ENCODE measurements at places on chromosomes 1 and 21.

DNA sequence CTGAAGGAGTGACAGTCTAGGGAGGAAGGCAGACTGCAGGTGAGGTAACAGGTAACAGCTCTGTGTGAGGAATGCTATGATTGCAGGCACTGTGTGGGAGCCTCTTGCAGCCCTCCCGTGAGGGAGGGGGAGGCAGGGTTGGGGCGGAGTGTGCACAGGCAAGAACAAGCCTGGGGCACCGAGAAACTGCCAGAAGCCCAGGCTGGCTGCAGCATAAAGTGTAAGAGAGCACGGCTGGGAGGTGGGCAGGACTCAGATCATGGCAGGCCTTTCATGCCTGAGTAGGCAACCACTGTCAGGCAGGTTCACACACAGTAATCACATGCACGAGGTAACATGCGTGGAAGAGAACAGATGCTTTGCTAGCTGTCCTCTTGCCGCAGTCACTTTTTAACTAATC lies 11.3 kb upstream of the RHEX start:
- peak; percentile 96 for DNase-seq

DNA sequence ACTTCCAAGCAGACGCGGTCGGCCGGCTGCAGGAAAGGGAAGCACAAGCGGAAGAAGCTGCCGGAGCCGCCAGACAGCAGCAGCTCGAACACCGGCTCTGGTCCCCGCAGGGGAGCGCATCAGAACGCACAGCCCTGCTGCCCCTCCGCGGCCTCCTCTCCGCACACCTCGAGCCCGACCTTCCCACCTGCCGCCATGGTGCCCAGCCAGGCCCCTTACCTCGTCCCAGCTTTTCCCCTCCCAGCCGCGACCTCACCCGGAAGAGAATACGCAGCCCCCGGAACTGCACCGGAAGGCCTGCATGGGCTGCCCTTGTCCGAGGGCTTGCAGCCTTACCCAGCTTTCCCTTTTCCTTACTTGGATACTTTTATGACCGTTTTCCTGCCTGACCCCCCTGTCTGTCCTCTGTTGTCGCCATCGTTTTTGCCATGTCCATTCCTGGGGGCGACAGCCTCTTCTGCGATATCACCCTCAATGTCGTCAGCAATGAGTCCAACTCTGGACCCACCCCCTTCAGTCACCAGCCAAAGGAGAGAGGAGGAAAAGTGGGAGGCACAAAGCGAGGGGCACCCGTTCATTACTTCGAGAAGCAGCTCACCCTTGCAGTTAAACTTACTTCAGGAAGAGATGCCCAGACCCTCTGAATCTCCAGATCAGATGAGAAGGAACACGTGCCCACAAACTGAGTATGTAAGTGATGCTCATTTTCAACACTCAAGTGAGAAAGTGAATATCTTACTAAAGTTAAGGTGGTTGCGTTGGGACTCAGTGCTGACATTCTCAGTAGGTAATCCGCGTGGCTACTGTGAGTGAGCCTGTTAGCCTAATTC lies 25.5 kb downstream of the UTS2 start:
- no peak for DNase-seq

DNA sequence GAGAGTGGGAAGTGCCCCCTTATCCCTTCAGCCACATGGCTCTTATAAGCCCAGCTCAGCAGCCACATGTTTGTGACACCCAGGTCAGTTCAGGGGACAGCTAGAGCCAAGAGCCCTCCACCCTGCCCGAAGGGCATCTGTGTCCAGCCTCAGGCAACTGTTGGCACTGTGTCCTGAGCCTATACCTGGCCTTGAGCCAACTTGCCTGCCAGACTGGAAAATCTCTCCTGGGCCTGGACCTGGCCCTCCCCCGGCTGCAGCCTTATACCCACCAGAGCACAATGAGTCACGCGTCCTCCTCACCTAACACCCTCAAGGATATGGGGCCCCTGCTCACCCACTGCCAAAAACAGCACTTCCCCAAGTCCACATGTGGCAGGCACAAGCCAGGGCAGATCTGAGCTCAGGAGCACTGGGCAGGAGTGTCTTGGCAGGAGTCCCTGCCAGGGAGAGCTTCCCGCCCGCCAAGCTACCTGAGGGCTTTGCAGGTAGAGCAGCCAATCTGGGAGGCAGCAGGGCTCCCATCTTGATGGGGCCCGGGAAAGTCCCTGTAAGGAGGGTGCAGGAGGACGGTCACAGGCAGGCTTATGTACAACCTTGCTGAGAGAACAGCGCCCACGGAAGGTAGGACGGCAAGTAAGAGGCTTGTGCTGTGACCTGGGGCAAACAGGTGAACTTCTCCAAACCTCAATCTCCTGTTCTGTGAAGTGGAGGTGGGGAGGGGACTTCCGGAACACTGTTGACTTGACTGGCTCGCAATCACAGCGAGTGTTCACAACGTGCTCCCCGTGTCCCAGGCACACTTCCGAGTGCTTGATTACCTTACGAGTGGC lies 19.8 kb upstream of the HSPG2 start:
- DNase-seq: no peak

GRCh38 chr1:53945433-53946251 lies at the start of gene IFT25:
IFT25 (minus strand) TSS chr1:53945699; CDS start chr1:53940082, 5,617 bp downstream.
- peak; percentile 97 for DNase-seq

DNA sequence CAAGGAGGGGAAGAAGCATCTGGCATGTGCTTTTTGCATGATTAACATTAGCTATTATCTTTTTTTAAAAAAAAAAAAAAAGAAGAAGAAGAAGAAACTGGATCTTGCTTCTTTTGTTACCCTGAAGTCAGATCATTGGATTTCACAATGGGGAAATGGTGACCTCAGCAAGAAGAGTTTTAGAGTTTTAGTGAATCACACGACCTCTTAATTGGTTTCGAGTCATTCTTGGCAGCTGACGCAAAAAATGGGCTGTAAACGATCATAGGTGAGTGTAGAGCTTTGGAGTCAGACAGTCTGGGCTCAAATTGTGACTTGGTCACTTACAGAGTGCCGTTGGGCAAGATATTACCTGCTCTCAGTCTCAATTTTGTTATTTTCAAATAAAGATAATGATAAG lies 33.3 kb upstream of the PGBD5 start:
- peak; percentile 46 for DNase-seq

DNA sequence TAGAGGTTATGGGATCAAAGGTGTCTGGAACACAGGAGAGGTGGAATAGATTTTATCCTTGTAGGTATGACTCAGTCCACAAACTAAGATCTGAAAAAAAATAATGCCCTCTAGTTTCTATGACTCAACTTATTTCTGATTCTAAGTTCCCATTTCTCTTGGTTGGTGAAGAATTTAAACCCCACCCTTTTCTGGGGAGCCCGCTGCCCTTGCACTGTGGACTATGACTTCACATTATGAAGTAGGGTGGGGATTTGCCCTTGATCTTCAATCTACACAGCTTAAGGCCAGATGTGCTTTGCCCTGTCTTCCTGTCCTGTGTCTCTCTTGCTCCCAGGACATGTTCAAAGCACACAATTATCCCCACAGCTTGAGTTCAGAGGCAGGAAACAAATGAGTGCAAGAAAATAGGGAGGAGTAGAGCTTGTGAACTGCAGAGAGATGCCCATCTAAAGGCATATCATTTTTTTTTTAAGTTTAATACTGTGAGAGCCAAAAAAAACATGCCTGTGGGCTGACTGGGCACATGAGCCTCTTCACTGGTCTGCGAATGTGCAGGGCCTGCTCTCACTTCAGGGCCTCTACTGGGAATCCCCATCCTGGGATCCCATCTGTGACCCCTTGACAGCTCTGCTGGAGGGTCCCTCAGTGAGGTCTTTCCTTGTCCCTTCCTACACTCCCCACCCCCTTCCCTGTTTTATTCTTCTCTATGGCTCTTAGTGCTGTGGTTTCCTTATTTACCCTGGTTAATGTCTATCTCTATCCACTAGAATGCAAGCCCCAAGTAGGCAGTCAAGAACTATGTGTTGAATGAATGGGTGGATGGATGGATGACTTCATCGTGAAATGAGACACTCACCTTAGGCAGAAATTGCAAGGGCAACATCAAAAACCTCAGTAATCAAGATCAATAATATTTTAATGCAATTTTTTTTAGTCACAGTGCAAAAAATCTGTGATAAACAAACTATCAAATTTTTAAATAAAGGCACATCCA lies 61.5 kb downstream of the CD58 start:
- no peak for DNase-seq

DNA sequence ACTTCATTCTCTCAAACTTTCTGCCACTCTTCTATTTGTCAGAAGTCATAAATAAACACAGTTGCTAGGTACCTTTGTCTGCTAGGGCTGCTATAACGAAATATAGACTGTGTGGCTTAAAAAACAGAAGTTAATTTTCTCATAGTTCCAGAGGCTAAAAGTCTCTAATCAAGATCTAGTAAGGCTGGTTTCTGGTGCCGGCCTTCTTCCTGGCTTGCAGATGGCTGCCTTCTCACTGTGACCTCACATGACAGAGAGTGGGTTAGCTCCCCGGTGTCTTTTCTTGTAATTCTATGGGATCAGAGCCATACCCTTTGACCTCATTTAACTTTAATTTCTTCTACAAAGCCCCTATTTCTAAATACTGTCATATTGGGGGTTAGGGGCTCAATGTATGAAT lies 5.9 kb downstream of the PDC start:
- DNase-seq: no peak

DNA sequence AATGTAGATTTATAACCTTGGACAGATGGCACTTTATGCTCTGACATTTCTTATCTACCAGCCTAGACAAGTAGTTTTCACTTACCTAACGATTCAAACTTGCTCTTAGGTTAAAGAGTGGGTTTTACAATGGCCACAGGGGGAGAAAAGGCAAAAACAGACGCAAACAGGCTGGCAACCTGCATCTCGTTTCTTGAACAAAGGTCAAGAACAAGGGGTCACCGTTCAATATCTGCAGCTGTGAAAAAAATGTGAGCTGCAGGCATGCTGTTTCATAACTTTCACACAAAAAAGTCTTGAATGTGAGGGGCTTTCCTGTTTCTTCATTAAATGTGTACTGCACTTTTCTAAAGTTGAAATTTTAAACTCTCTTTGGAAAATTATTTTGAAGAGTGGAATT lies 49.4 kb downstream of the SYDE2 start:
- peak; percentile 7 for DNase-seq

GRCh38 chr1:169240449-169241232 lies 127.0 kb downstream of the NME7 start:
- DNase-seq: no peak

- DNase-seq: no peak
These were observed 500 bp downstream of the EPHA10 start for GRCh38 chr1:37764414-37764825.

DNA sequence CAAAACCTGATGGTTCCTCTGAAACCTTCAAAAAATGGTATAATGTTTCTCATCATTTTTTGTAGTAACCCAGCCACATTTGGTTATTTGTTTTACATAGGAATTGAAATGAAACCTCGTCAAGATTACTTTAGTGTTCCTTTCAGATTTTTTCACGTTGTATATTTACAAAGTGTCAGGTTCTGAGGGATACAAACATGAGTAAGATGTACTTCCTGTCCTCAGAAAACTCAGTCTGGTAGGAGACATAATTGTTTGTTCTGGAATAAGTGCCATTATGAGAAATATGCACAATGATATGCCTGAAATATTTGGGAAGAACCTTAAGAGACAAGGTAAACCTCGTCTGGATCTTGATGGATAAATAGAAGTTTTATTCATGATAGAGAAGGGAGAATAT lies 145.5 kb downstream of the USP25 start:
- no peak for DNase-seq

DNA sequence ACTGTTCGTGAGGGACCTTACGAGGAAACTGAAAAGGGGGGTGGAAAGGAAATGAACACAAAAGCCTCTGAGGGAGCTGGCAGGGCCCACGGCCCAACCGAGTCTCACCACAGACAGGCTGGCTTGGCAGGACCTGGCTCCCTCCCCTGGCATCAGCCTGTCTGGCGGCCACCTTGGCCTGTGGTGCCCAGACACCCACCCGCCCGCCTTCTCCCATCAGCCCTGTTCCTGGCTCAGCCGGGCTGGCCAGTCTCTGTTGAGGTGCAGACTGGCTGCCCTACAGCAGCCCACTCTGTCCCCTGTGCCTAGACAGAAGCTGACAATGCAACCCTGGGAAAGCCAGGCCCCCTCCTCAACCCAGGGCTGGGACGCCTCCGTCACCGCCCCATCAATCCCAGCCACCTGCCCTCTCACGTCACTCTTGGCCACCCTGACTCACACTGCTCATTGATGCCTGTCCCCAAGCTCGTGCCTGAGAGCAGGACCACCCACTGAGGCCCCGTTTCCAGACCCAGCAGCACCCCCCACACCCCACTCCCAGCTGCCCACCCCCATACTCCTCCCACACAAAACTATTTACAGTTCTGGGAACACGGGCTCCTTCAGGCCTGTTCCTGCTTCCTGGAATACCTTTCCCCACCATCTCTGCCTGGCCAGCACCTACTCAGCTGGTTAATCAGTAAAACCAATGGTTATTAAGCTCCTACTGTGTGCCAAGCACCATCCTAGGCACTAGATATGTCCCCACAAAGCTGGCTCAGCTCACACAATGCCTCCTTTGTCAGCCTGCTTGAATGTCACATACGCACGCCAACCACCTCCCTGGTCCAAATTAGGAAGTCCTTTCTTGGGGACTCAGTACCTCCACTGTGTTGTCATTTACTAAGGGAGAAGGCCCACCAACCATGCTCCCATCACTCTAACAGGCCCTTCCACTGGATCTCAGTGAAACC lies 22.7 kb downstream of the SDC3 start:
- DNase-seq: no peak
